ENCODE measurements at places on chromosomes 12 and 14. TPM values are rescaled to one million over a fixed set of nuclear protein-coding genes. Genes with fewer than 3 reads are reported as not detected.

The KLRG1 gene
- total RNA-seq = 2.3 TPM

The LRP1 gene
- 1.8 TPM for total RNA-seq

The RNASE3 gene
- not detected for total RNA-seq

The NRIP2 gene
- not detected for total RNA-seq

The LRRK2 gene
- not detected for total RNA-seq

The DUSP6 gene
- 49.9 TPM for total RNA-seq

The HPD gene
- not detected for total RNA-seq

The FKBP3 gene
- 73.9 TPM for total RNA-seq

The SELPLG gene
- 31.0 TPM for total RNA-seq

The APOF gene
- total RNA-seq = not detected

The MIP gene
- not detected for total RNA-seq

The FITM1 gene
- 0.53 TPM for total RNA-seq

The DPF3 gene
- 0.39 TPM for total RNA-seq

The RPL36AL gene
- total RNA-seq = 272 TPM

- DNase-seq = no peak
- H3K4me3 ChIP-seq = no peak overlapping the region
- peaks cover 12% of the 10 kb centered on the region for H3K27me3 ChIP-seq
- no peaks in the 10 kb centered on the region for H3K4me1 ChIP-seq
- no peak overlapping the region for H3K27ac ChIP-seq
- H3K36me3 ChIP-seq = no peaks in the 10 kb centered on the region
These were observed 243.1 kb downstream of the AKAP6 start for GRCh38 chr14:32571995-32572866.

GRCh38 chr12:90045559-90045958 lies 336.9 kb upstream of the ATP2B1 start:
- no peaks in the 10 kb centered on the region for H3K36me3 ChIP-seq
- no peak overlapping the region for H3K4me3 ChIP-seq
- H3K4me1 ChIP-seq = peaks cover 10% of the 10 kb centered on the region
- H3K27me3 ChIP-seq = no peaks in the 10 kb centered on the region

- no peak overlapping the region for H3K4me3 ChIP-seq
- no peak overlapping the region for H3K27ac ChIP-seq
- DNase-seq = no peak
- no peaks in the 10 kb centered on the region for H3K36me3 ChIP-seq
- no peaks in the 10 kb centered on the region for H3K27me3 ChIP-seq
These were observed 56.4 kb upstream of the LTA4H start for GRCh38 chr12:96091833-96092232.

- H3K4me3 ChIP-seq = no peak overlapping the region
- no peaks in the 10 kb centered on the region for H3K27me3 ChIP-seq
- H3K4me1 ChIP-seq = no peaks in the 10 kb centered on the region
- no peak for DNase-seq
These were observed 392.3 kb downstream of the PAWR start for GRCh38 chr12:79298506-79298905.

DNA sequence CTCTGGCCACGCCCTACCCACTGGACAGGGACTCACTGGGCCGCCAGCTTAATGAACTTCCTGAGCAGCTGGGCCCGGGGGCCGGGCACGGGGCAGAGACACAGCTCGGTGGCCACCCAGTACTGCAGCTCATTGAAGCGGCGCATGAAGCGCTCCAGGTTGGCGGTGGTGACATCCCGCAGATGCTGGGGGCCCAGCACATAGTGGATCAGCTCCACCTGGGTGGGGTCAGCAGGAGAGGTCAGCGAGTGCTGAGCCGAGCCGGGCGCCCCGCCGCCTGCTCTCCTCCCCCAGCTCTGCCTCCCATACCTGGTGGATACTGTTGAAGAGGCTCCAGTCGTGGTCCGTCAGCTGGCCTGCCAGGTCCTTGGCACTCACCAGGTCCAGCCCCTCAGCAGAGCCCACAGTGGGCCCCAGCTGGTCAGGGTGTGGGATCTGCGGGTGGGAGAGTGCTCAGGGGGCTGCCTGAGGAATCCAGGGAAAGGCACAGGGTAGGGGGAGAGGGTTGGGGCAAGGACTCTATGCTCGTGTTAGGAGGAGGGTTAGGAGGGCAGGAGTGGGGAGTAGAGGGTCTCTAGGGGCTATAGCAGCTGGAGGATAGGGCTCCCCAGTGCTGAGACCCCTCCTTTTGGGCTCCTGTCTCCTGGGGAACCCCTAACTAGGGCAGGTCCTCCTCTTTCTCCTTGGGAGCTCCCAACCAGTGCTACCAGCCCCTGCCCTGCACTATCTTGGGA lies 15.5 kb upstream of the ENDOU start:
- no peak for DNase-seq
- no peak overlapping the region for H3K4me3 ChIP-seq
- no peak overlapping the region for H3K27ac ChIP-seq
- H3K27me3 ChIP-seq = peaks cover 2% of the 10 kb centered on the region
- H3K4me1 ChIP-seq = peaks cover 17% of the 10 kb centered on the region

GRCh38 chr14:26255213-26255612 lies 342.6 kb downstream of the NOVA1 start:
- no peaks in the 10 kb centered on the region for H3K4me1 ChIP-seq
- DNase-seq = no peak
- no peaks in the 10 kb centered on the region for H3K36me3 ChIP-seq
- H3K4me3 ChIP-seq = no peak overlapping the region

- peaks cover 9% of the 10 kb centered on the region for H3K27me3 ChIP-seq
- no peaks in the 10 kb centered on the region for H3K4me1 ChIP-seq
- H3K36me3 ChIP-seq = no peaks in the 10 kb centered on the region
- H3K27ac ChIP-seq = no peak overlapping the region
- no peak for DNase-seq
These were observed 126.8 kb upstream of the DCN start for GRCh38 chr12:91309450-91309849.

- H3K36me3 ChIP-seq = no peaks in the 10 kb centered on the region
- H3K4me3 ChIP-seq = no peak overlapping the region
- no peaks in the 10 kb centered on the region for H3K4me1 ChIP-seq
- H3K27ac ChIP-seq = no peak overlapping the region
- DNase-seq = no peak
These were observed 66.1 kb downstream of the WASHC3 start for GRCh38 chr12:101995684-101996083.

GRCh38 chr12:57154804-57155434 lies 7.5 kb upstream of the LRP1-AS start:
- H3K27ac ChIP-seq = no peak overlapping the region
- no peak for DNase-seq
- no peaks in the 10 kb centered on the region for H3K36me3 ChIP-seq
- H3K4me3 ChIP-seq = no peak overlapping the region

GRCh38 chr14:102078831-102079699 lies 7.8 kb downstream of the HSP90AA1 start:
- peak overlapping the region; percentile 65 for H3K27ac ChIP-seq
- no peaks in the 10 kb centered on the region for H3K27me3 ChIP-seq
- no peak overlapping the region for H3K4me3 ChIP-seq
- H3K4me1 ChIP-seq = peaks cover 38% of the 10 kb centered on the region

GRCh38 chr12:12717586-12718380 lies 615 bp downstream of the CDKN1B start:
- peaks cover 52% of the 10 kb centered on the region for H3K4me1 ChIP-seq
- H3K4me3 ChIP-seq = peak overlapping the region; percentile 93
- H3K27me3 ChIP-seq = no peaks in the 10 kb centered on the region

- H3K27me3 ChIP-seq = no peaks in the 10 kb centered on the region
- H3K4me1 ChIP-seq = peaks cover 4% of the 10 kb centered on the region
- no peaks in the 10 kb centered on the region for H3K36me3 ChIP-seq
- H3K4me3 ChIP-seq = no peak overlapping the region
These were observed 2.3 kb downstream of the KRT78 start for GRCh38 chr12:52846356-52846970.

DNA sequence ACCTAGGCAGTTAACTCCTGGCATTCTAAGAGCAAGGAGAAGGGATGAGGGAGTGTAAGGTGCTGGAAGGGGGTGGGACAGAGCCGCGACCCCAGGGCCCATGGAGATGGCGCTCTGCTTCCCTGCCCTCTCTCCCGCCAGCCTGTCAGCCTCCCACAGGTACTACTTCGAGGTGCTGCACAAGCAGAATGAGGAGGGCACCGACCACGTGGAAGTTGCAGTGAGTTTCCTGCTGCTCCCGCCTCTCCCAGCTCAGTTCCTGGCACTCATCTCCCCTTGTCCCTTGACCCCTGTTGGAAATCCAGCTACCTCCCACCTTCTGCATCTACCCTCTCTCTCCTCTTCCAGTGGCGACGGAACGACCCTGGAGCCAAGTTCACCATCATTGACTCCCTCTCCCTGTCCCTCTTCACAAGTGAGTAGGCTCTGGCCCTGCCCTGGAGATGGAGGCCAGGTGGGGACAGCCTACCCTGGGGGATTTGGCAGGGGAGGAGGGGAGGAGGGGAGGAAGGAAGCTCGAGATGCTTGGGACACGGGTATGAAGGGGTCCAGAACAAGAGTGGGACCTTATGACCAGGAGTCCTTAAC lies 88.2 kb downstream of the B4GALNT3 start:
- no peaks in the 10 kb centered on the region for H3K36me3 ChIP-seq
- H3K4me1 ChIP-seq = peaks cover 32% of the 10 kb centered on the region
- no peak overlapping the region for H3K27ac ChIP-seq
- no peak for DNase-seq
- no peak overlapping the region for H3K4me3 ChIP-seq
- H3K27me3 ChIP-seq = peaks cover 4% of the 10 kb centered on the region

DNA sequence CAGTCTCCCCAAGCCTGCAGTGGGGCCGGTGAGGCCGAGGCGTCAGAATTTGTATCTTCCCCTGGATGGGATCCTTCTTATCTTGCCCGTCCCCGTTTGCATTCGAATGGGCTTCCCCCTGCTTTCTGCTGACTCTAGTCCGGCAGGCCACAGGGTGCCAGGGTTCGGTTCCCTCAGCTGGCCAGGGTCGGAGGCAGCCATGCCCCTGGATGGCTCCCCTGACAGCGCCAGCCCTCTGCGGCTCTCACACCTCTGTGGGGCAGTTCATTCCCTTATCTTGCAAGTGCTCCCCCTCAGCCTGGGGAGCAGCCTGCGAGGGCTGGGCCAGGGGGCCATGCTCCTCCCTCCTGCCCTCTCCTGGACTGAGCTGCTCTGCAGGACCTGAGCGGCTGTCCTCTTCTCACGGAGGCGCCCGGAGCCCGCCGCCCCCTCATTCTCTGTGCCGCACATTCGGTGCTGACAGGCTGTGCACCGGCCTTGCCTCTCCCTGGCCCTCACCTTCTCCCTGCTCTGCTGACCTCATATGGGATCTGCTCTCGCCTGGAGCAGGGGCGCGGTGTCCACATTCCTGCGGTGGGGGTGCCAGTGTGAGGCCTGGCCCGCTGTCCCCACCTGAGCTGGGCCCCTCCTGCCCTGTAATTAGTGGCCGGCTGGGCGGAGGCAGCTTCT lies 32.8 kb downstream of the KIF26A start:
- no peaks in the 10 kb centered on the region for H3K27me3 ChIP-seq
- no peak overlapping the region for H3K4me3 ChIP-seq
- no peak for DNase-seq
- no peaks in the 10 kb centered on the region for H3K4me1 ChIP-seq
- H3K27ac ChIP-seq = no peak overlapping the region
- H3K36me3 ChIP-seq = no peaks in the 10 kb centered on the region

GRCh38 chr12:1851151-1851701 lies 30.9 kb downstream of the LRTM2 start:
- H3K4me1 ChIP-seq = no peaks in the 10 kb centered on the region
- no peak for DNase-seq
- no peaks in the 10 kb centered on the region for H3K36me3 ChIP-seq
- no peaks in the 10 kb centered on the region for H3K27me3 ChIP-seq
- H3K4me3 ChIP-seq = no peak overlapping the region
- no peak overlapping the region for H3K27ac ChIP-seq

DNA sequence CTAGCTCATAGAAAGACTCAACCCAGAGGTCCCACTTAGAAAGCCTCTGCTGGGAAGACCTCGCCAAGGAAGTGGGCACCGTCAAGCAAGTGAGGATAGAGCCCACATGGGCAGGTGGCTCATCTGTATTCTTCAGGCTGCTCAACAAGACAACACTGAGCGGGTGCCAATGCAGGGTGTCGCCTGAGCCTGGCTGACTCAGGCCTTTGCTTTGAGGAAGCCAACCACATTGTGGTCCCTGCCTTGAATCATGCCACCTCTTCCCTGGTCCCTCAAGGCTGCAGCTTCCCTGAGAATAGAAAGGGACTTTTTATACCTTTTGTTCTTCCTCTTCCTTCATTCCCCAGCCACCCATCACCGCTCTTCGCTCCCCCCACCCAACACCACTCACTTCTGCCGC lies 2.1 kb upstream of the RNASE13 start:
- H3K36me3 ChIP-seq = no peaks in the 10 kb centered on the region
- H3K27me3 ChIP-seq = no peaks in the 10 kb centered on the region
- no peak overlapping the region for H3K4me3 ChIP-seq
- DNase-seq = peak; percentile 11
- H3K4me1 ChIP-seq = no peaks in the 10 kb centered on the region
- H3K27ac ChIP-seq = no peak overlapping the region

- DNase-seq = no peak
- no peak overlapping the region for H3K4me3 ChIP-seq
- H3K27me3 ChIP-seq = no peaks in the 10 kb centered on the region
- H3K4me1 ChIP-seq = no peaks in the 10 kb centered on the region
- H3K36me3 ChIP-seq = no peaks in the 10 kb centered on the region
- no peak overlapping the region for H3K27ac ChIP-seq
These were observed 59.8 kb downstream of the CNTN1 start for GRCh38 chr12:40752011-40752410.

- peaks cover 18% of the 10 kb centered on the region for H3K27me3 ChIP-seq
- H3K4me3 ChIP-seq = no peak overlapping the region
- peak overlapping the region; percentile 69 for H3K27ac ChIP-seq
- no peak for DNase-seq
These were observed 7.8 kb downstream of the IRAK3 start for GRCh38 chr12:66196806-66197205.

GRCh38 chr14:56333359-56334292 lies 215.4 kb downstream of the PELI2 start:
- H3K4me3 ChIP-seq = no peak overlapping the region
- H3K4me1 ChIP-seq = peaks cover 8% of the 10 kb centered on the region
- H3K36me3 ChIP-seq = no peaks in the 10 kb centered on the region
- no peaks in the 10 kb centered on the region for H3K27me3 ChIP-seq

GRCh38 chr12:52498946-52499345 lies 5.9 kb upstream of the KRT6A start:
- DNase-seq = no peak
- H3K27ac ChIP-seq = no peak overlapping the region
- H3K36me3 ChIP-seq = no peaks in the 10 kb centered on the region
- H3K4me1 ChIP-seq = no peaks in the 10 kb centered on the region
- peaks cover 1% of the 10 kb centered on the region for H3K27me3 ChIP-seq
- H3K4me3 ChIP-seq = no peak overlapping the region

DNA sequence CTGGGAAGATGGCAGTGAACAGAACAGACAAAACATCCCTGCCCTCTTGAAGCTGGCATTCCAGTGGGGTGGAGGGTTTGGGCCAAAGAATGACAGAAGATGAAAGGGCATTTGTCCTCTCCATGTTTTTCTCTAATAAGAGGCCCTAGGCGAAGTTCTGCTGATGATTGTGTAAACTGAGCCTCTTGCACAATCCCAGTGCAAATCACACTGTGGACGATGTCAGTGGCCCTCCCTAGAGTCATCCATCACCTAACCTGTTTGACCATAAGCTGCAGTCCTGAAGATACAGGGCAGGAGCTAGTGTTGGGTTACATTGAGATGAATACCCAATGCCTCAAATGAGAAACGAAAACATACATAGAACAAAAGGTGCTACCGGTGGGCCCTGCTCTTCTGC lies 622.4 kb upstream of the TBX3 start:
- no peaks in the 10 kb centered on the region for H3K36me3 ChIP-seq
- H3K27ac ChIP-seq = no peak overlapping the region
- no peak for DNase-seq
- H3K4me1 ChIP-seq = no peaks in the 10 kb centered on the region
- H3K27me3 ChIP-seq = no peaks in the 10 kb centered on the region
